AG08395 (cell line): ENCODE measurements at places on chromosomes 4 and X.

DNA sequence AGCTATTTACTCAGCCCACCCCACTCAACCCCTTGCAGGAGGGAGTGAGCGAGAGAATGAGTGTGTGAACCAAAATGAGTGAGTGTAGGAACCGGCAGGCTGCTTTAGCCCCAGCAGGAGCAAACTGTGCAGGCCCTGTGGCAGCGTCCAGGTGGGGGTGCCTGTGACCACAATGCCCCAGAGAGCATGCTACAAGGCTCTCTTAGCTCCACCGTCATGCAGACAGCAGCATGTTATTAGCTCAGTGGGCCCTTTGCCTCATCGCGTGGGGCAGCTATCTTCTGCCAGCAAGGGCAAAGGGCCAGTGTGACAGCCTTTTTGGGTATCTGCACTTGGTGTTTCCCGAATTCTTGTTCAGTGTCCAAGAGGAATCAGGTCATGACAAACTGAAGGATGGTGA, 271.3 kb downstream of the GPM6A start:
- DNase-seq: no peak

- DNase-seq: no peak
Measured at GRCh38 chr4:77802402-77802801, 16.8 kb downstream of the CNOT6L start.

DNA sequence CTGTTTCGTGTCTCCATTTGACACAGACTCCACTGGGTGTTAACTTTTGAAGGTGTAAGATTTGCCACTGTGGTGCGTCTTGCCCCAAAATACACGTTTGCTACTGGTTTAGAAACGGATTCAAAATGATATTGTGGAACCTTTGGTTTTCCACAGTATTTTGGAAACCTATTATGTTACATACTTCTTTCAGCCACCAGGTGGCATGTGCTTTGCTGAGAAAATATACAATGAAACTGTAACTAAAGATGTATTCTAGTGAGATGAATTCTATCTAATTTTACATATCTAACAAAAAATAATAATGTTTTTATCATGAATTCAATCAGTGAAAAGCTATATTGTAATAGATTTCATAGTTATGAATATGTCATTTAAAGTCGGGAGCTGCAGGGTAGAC, 28.4 kb upstream of the SLITRK4 start:
- DNase-seq: peak; percentile 2

DNA sequence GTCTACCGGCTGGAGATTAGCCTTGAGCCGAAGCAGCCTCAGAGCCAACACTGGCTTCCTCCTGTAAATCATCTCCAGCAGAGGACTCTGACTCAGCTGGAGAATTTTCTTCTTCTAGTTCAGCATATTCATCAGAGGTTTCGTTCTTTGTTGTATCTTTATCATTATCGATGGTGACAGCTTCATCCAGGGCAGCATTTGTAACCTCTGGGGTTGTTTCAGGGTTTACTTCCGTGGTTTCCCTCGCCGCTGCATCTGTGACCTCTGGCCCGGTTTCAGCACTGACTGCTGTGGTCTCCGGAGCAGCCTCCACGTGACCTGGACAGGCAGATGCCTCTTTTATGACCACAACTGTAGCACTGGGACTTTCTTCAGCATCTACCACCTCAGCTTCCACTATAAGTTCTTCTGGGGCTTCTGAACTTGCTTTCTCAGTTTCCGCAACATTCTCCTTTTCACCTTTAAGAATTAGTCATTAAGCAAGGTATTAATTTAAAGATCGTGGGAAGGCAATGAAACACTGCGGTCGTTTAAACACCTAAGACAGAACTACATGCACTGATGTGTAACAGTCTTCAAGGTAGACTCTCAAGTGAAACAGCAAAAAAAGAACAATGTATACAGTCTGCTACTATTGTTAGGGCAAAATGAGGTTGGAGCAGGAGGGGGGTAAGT, 13.3 kb downstream of the MGARP start:
- peak; percentile 79 for DNase-seq

- no peak for DNase-seq
Measured at GRCh38 chr4:138263247-138263816, 21.2 kb upstream of the SLC7A11 start.

DNA sequence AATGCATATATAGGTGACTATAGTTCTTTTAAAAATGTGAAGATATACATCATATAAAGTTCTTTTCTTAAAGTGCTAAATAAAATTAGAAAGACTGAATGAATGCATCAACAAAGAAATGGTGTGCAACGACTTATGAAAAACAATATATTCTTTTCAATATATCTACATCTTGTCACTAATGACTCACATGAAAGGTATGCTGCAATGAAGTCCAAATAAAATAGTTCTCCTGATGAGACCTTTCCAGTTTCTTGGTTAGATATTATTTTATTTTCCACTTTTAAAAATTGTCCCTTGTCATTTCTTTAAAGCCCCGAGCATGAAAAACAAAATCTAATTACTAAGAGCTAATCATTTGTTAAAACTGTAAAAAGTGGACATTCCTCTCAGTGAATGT, 462.1 kb downstream of the PCDH11X start:
- no peak for DNase-seq

- DNase-seq: no peak
Measured at GRCh38 chr4:118587946-118588345, 97.2 kb upstream of the METTL14 start.
